ENCODE measurements at places on chromosomes 12 and 14. TPM values are rescaled to one million over a fixed set of nuclear protein-coding genes. Genes with fewer than 3 reads are reported as not detected.

OLR1 gene
- 0.25 TPM for total RNA-seq

UBR7 gene
- total RNA-seq, result 12.7 TPM

DNA sequence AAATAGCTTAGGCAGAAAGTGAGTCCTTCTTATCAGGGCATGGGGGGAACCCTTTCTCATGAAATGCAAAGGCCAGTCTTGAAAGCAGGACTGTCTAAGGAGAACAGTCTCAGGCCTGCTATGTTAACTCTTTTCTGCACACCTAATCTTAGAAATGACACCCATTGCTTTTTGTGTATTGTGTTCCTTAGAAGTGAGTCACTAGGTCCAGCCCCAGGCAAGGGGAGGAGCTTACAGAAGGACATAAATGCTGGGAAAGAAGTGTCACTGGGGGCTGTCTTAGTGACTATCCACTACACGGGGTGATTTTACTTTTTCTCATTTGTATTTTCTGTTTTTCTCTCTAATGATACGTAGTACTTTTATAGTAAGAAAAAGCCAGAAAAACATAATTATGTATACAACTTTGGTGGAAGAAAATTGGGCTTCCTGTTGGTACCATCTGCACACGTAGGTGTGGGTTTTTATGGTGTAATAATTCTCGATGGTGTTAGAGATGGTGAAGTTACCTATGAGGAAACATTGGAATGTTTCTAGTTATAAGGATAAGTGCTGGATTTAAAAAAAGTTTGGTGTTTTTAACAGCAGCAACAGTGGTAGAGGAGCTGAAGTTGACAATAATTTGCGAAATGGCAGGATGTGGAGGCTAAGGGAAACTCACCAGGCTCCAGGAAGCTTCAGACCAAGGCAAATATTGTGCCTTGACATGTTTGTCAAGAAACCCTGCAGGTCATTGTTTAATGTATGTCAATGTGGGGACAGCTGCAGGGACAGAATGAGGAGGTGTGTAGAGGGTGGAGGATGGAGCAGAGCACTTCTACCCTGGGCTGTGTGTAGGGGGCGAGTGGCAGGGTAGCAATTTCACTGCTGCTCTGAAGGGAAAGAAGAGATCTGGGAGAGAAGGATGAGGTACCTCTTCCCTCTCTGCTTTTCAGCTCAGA is 214.9 kb downstream of the KTN1 start:
- no peaks in the 10 kb centered on the region for H3K27me3 ChIP-seq
- peak; percentile 88 for DNase-seq
- H3K4me3 ChIP-seq, result no peak overlapping the region

DNA sequence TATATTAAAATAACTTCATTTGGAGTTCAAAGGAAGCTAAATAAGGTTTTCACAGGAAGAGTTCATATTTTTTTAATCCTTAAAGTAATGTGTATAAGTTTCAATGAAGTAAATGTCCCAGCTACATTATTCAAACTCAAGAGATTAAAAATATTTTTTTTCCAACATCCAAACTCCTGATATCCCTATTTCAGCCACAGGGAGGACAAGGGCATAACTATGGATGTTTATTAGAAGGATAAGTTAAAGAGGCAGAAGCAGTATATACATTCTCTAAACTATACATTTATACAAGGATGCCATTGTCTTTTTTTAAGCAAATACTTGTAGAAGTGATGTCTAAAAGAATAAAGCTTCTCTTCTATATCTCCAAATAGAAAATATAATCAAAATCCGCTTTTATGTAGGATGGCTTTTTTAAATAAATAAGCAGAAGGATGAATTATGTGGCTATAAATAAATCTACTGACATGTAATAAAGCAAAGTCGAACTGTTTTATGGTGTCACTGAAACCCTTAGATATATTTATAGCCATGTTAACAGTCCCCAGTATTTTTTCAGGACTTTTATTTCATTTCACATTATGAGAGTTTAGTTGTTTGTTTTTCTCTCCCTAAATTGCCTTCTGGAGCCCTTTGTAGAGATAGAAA is 936.5 kb downstream of the DIO2 start:
- H3K27me3 ChIP-seq, result peaks cover 36% of the 10 kb centered on the region
- no peaks in the 10 kb centered on the region for H3K4me1 ChIP-seq
- no peak for DNase-seq
- no peak overlapping the region for H3K4me3 ChIP-seq
- no peak overlapping the region for H3K27ac ChIP-seq

DNA sequence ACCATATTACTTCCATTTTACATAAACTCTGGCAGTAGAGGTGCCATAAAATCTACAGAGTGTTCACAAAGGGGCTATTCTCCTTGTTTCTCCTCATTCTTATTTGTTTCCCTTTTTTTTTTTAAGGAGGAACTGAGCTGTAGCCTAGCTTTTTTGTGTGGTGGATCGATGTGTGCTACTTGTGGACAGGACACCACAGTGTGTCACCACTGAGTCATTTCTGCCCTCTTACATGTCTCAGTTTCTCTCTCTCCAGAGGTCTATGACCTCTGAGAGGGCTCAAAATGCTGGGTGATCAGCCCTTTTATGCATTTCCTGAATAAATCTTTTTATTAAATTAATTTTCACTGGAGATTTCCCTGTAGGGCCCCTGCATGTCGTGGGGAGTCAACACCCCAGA is 370.2 kb downstream of the ADGRD1 start:
- H3K4me1 ChIP-seq, result no peaks in the 10 kb centered on the region
- H3K27me3 ChIP-seq, result peaks cover 17% of the 10 kb centered on the region
- no peak for DNase-seq
- H3K4me3 ChIP-seq, result no peak overlapping the region

Measured in MCF 10A (cell line).